ENCODE measurements at places on chromosomes 7 and 10.

GRCh38 chr7:90244909-90245851 lies at the start of gene CFAP69:
Gene CFAP69, plus strand, starts transcription at chr7:90245174. Its CDS starts 251 bp downstream, at chr7:90245425.
- peak; percentile 77 for DNase-seq

DNA sequence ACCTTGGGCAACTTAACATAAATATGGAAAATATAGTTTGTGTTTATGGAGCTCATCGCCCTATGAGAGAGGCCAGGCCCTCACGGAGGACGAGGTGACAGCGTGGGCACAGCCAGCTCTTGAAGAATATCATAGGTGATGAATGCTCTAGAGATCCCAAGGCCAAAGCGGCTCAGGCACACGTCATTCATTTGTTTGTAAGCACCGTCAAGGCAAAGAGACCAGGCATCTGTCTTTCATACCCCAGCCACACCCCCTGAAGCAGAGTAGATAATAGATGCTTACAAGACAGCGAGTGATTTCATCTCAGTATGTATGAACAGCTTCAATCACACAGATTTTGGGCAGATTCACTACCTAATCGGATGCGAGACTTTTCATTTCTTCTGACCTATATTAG lies 242.1 kb upstream of the C7orf33 start:
- no peak for DNase-seq

DNA sequence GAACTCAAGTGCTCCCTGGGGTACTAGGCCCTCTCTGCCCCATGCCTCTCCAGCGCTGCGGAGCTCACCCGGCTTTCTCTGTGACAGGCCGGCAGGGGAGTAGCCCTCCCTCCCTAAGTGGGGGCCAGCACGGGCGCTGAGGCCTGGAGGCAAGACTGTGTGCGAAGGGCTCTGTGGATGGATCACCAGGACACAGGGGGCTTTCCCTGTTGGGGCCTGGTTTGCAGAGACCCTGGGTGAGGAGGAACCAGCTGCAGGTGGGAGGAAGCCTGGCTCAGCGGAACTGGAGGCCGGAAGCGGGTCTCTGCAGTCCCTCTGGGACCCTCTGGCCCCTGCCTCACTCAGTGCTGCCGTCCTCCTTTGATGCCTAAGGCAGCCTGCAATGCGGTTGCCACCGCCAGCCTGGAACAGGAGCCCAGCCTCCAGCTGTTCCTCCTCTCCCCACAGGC lies 106.0 kb downstream of the CYTH3 start:
- DNase-seq: no peak

DNA sequence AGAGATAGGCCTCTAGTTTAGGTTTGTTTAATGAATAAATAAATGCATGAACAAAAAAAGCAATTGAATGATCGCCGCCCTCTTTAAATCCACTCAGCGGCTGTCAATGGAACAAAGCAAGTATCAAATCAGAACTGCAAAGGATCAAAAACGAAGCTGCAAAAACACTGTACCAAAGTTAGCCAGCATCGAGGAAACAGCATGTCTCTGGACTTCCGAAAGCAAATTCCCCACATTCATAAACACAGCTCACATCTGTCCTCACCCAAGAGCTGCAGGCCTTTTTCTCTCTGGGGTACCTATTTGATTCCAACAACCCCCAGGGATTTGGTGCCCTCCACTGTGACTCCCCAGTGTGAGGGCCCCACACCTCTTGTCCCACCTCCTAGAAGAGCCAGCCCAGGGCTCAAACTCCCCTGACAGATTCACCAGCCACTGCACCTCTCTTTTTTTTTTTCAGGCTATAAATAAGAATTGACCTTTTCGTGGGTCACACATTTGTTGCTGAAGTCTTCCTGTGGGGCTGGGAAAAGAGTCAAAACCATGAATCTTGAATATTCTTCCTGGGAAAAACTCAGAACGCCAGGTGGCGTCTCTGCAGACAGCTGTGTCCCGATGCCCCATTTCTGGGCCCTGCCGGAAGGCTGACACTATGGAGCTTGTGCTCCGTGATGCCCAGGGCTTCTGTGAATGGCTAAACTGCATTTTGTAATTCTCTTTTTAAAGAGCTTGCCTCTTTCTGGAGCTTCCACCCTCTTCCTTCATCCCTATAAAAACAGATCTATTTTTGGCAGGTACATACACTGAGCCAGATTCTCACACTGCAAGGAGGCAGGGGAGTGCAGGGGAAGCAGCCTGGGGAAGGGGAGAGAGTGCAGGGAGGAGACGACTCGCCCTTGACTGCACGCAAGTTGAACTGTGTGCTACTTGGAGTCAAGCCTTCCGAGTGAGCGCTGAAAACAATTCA lies 51.7 kb downstream of the HSPA12A start:
- DNase-seq: no peak

GRCh38 chr10:106960812-106961211 lies 203.7 kb downstream of the SORCS1 start:
- DNase-seq: no peak

DNA sequence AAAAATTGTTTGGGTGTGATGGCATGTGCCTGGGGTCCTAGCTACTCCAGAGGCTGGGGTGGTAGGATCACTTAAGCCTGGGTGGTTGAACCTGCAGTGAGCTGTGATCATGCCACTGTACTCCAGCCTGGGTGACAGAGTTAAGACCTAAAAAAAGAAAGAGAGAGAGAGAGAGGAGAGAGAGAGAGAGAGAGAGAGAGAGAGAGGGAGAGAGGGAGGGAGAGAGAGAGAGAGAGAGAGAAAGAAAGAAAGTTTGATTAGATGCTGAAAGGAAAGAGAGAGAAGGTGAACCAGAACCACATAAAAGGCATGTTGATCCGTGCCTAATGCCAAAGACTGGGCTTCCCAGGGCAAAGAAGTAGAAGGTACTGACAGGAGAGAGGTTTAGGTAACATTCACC lies 11.1 kb downstream of the ABCB1 start:
- DNase-seq: no peak

- no peak for DNase-seq
These were observed 240.5 kb downstream of the BBS9 start for GRCh38 chr7:33369888-33370287.

DNA sequence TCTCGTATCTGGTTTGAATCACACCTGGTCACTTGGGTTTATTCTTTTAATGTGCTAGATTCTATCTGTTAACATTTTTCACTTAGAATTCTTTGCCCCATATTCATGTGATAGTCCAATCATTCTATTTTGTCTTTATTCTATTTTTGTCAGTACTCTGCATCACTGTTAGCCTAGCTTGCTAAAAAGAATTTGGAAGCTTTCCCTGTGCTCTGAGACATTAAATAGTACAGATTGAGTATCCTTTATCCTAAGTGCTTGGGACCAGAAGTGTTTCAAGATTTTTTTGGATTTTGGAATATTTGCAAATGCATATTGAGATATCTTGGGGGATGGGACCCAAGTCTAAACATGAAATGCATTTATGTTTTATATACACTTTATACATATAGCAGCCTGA lies 51.0 kb downstream of the RALA start:
- DNase-seq: no peak

DNA sequence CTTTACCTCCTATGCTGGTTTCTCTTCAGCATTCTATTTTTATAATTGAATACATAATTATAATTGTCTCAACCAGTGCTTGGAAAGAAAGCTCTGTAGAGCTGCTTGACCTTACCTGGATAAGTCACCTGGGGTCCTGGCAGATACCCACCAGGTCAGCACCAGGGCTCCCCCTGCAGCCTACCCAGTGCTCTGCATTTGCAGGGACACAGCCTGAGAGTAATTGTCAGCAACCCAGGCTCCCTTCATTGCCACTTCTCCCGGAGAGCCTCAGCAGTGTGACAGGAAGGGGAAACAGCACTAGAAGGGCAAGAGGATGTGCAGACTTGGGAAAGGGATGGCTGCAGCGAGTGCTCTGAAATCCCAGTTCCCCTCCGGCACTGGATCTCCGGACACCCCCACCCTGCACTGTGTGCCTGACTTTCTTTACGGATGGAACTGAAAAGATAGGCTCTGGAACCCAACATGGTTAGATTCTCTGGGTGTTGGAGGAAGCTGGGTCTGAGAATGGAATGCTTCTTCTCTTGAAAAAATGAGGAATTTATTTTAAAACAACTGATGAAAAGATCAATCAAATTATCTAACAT lies 11.4 kb upstream of the PAX4 start:
- no peak for DNase-seq

GRCh38 chr7:52502281-52502680 lies 533.2 kb upstream of the POM121L12 start:
- no peak for DNase-seq

GRCh38 chr7:27245798-27246691 lies 3.4 kb downstream of the EVX1 start:
- DNase-seq: no peak

GRCh38 chr7:139127648-139128047 lies 18.1 kb upstream of the ZC3HAV1 start:
- DNase-seq: no peak

- peak; percentile 44 for DNase-seq
These were observed 15.3 kb upstream of the AKR1C1 start for GRCh38 chr10:4947635-4948596.

DNA sequence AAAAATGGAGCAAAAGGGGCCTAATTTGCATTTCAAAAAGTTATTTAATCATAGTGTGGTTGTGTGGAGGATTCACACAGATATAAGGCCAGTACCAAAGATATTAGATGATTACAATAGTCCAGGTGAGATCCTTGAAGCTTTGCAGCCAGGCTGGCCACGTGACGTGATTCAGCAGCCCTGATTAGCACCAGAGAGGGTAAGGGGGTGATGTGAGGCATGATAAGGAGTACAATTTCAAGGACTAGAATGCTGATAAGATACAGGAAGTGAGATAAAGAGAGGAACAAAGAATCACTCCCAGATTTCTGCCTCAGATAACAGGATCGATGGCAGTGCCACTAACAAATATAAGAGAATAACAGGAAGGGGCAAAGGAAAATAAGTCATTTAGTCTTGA lies 108.4 kb upstream of the PALS2 start:
- DNase-seq: no peak

GRCh38 chr7:85596827-85597226 lies 410.0 kb upstream of the SEMA3D start:
- DNase-seq: no peak

- DNase-seq: no peak
These were observed 89.1 kb downstream of the MMRN2 start for GRCh38 chr10:86868353-86868752.
